ENCODE measurements at places on chromosomes 3 and 15.

DNA sequence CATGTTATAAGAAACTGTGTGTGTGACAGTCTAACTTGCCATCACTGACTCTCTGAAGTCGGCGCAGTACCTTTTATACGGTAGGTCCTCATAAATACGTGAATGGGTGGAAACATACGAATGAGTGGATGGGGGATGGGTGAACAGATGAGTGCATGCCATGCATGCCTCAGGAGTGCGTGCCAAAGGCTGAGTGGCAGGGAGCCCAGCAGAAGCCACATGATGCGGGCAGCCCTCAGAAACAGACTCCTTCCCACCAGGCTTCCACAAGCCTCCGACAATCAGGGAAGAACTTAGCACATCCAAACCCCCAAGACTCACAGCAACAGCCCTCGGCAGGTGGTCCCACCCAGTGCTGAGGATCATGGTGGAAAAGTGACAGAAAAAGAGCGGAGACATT, 16.7 kb downstream of the HCN4 start:
- no peak for DNase-seq

DNA sequence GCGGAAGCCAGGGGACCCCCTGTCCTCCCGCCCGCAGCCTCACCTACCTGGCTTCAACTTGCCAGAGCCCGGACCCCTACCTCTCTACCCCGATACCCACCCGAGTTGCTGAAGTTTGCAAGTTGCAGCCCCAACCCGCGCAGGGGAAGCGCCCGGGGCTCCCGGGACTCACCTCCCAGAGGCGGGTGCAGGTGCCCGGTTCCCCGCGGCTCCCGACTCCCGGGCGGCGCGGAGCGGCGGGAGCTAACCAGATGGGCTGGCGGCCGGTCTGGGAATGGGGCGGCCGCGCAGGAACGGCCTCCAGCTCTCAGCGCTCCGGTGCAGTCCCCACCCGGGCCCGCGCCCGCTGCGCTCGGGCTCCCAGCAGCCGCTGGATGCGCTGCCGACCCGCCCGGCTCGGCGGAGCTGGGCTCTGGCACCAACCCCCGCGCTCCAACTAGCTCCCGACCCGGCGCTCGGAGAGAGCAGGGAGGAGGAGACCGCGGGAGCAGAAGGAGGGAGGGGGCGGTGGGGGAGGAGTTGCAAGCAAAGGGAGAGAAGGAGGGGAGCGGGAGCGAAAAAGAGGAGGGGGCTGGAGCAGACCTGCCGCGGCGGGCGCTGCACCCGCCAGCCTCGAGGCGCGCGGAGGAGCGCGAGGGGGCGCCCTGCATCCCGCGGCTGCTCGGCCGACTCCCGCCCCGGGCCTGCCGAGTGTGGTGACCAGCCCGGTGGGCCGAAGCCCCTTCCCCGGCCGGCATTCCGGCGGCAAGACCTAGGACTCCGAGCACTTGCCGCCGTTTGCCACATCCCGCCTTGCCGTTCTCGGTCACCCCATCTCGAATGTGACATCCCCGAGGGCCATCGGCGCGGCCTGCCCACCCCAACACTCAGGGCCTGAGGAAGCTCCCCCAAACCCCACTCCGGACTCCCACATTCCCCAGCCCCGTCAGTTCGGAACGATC, at the start of gene SEMA5B:
SEMA5B (minus strand) TSS at position 472 of the 941 bp plus-strand sequence. CDS start 66,500 bp downstream, outside the sequence.
- no peak for DNase-seq

GRCh38 chr3:65951836-65952505, 86.7 kb downstream of the MAGI1 start:
- no peak for DNase-seq

DNA sequence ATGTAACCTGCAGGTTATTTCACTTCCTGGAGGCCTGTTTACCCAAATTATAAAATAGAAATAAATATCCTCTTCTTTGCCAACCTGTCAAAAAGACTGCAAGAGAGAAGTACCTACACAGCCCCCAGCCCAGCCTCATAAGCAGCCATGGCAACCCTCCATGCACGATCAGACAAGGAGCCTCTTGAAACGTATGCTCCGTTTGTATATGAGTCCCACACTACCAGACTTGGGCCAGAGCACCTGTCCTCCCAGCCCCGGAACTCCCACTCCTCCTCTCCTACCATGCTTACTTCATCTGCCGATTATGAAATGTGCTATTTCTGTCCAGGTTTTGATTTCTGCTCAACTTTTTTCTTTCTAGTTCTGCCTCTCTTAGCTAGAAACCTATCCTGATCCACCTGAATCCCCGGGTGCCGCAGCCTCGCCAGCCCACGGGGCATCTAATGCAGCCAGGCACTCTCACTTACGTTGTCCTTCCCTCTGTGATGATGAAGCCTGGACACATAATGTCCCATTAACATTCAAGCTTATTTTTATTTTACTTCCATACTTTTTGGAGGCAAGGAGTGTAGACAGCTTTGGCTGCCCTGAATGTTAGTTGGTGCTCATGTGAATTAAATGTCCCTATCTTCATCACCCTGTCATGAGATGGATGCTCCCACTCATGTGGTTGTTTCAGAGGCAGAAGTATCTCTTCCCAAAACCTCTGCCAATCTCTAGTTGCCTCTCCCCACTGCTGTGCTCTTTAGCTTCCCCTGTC, 73.8 kb downstream of the MB21D2 start:
- no peak for DNase-seq

DNA sequence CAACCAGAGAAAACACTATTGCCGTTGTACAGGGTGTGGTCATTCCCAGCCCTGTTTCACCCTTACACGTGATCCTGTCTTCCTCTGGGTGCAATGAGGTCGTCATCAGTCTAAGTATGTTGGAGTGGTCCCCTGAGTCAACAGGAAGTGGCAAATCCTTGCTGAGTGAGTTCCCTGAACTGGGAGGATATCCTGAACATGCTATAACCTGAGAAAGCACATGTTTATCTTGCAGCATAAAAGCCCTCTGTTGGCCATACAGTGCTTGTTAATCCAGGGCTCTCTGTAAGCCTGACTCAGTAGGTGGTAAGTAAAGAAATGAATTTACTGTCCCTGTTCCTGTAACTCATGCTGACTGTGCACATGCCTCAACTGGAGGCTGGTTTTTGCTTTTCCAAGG, 477.8 kb upstream of the RGMA start:
- DNase-seq, result no peak

- DNase-seq, result no peak
Measured at GRCh38 chr15:95990833-95991232, 339.7 kb upstream of the NR2F2 start.

GRCh38 chr3:5840056-5840455, 652.5 kb downstream of the EDEM1 start:
- DNase-seq, result no peak

GRCh38 chr15:83585601-83586335, 68.2 kb upstream of the ADAMTSL3 start:
- no peak for DNase-seq

- DNase-seq, result no peak
Measured at GRCh38 chr3:21715662-21716061, 35.3 kb downstream of the ZNF385D start.

GRCh38 chr15:90154861-90155626, 46.1 kb upstream of the SEMA4B start:
- DNase-seq, result no peak

- DNase-seq, result no peak
Measured at GRCh38 chr15:45333550-45333949, 44.8 kb downstream of the GATM start.

- DNase-seq, result no peak
Measured at GRCh38 chr3:152834776-152835600, at the start of gene P2RY1. TSS of gene P2RY1 (plus strand) at chr3:152835131. CDS start at chr3:152835783, 652 bp downstream.

- no peak for DNase-seq
Measured at GRCh38 chr3:7290077-7290825, 429.3 kb downstream of the GRM7 start.

DNA sequence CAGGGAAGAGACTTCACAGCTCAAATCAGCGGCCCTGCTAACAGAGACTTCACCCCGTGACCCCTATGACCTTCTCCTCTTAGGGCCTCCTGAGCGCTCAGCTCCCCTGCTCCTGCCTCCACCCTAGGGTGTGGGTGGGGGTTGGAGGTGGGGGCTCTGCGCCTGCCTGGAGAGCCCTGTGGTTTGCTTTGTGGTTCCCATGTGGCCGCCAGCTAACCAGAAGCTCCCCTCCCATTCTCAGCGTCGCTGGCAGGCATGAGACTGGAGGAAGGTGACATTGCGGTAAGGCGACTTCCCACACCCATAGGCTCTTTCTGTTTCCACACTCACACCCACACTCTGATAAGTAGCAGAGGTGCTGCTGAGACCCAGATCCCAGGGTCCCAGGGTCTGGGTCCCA, 27.6 kb downstream of the XYLB start:
- DNase-seq, result no peak

DNA sequence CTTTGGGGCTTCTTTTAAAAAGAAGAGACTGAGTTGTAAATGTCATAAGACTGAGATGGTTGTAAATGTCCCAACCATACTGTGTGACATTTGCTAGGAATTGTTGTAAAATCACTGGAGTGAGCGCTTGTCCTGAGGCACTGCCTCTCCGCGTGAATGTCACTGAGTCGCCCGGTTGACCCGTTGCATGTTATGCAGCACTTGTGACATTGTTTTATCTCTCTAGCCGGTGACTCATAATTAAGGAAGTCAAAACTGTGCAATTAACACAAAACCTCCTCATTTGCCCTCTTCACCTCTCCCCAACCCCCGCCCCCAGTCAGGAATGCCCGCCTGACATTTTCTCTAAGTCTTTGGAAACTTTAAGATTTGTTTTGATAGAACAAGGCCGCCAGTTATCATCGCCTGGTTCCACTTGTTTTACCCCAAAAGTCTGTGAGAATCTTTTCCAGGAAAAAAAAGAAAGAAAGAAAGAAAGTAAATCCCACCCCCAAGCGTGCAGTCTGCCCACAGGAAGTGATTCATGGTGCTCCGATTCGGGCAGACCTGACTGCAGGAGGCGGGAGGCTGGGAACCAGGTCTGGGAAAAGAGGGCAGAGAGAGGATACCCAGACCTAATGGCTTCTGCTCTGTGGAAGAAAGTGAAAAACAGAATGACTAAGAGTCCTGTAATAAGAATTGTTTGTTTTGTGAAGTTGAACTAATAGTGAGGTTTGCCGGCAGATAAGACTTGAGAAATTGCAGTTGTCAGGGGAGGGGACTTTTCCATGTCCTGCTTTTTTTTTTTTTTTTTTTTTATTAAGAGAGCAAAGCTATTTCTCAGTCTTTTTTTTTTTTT, 84.8 kb downstream of the SMAD3 start:
- DNase-seq, result no peak

- no peak for DNase-seq
Measured at GRCh38 chr15:59005579-59005978, 18.1 kb downstream of the RNF111 start.

DNA sequence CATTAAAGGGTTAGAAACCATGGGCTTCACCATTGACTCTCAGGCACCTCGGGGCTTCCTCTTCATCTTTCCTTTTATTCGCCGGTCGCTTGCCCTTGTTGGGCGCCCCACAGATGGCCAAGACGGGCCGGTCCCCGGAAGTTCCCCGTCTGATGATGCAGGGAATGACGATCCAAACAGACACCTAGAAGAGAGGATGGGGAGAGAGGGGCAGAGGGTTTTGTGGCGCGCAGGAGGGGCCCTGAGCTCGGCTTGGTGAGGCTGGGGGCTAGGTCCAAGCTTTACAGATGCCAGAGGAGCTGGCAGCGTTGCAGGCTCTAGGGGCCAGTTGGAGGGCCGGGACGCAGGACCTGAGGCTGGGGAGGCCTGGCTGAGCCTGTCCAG, 532 bp upstream of the ESYT3 start:
- DNase-seq, result no peak

DNA sequence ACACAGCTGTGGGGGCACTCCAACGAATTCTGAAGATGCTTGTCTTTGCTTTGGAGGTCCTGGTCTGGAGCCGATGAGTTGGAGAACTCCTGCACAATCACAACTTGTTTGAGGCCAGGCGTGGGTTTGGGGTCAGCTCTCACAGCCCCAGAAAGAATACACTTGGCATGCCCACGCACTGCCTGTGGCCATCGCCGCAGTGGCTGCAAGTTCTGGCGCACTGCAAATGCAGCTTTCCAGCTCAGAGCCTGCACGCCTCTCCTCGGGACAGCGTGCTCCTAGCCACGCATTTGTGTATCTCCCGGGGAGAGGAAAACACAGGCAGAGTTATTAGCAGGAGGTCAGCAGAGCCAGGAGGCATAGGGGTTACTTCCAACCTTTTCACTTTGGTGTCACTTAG, 282.7 kb downstream of the ADAMTS17 start:
- no peak for DNase-seq

DNA sequence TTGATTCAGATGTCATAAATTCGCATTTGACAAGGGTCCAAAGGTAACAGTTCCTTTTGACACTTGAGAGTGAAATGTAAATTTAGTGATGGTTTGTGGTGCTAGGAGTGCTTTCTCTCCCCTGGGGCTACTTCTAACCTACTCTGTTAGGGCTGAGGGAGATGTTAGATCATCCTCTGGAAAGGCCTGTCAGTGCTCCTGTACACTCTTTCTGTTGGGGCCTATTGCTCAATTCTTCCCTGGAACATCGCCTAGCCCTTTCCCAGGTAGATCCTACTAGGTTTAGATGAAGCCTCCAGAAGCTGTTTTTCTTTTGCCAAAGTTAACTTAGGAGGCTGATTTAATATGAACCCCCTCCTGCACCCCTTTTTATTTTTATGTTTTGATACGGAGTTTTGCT, 1.4 kb downstream of the PCCB start:
- DNase-seq, result no peak

GRCh38 chr15:97962263-97962662, 1.8 kb downstream of the ARRDC4 start:
- DNase-seq, result no peak

DNA sequence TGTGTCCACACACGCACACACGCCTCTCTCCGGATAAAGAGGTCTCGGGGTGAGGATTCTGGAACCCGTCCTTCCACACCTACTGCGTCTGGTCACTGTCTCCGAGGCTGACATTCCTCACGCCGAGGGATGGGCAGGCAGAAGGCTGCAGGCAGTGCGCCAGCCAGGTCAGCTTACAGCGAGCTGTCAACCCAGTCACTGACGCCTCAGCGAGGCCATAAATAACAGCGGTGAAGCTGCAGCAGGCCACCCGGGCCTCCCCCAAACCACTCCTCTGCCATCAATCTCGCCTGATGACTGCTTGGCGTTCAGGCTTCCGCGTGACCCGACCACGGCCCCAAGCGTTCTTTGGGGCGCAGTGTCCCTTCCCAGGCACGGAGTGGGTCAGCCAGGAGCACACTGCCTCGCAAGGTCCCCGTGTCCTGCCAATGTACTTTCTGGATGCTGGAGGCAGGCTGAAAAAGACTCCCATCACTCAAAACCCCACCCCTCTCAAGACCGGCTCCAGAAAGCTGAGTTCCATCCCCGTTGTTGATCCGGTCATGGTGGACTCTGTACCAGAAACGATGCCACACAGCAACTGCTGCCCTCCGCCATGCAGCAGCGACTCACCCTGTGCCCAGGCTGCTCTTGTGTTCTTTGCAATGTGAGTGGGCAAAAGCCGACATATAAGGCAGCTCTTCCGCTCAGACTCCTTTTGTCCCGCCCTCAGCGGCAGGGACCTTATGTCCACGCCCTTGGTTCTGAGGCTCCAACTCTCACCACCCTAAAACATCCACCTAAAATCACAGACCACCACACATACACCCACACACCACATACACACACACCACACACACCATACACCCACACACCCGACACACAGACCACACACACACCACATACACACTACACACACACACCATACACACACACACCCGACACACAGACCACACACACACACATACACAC, 27.1 kb downstream of the CPN2 start:
- DNase-seq, result no peak

- DNase-seq, result no peak
Measured at GRCh38 chr3:102570511-102570910, 135.7 kb downstream of the ZPLD1 start.
